ENCODE measurements at places on chromosomes 16 and 17.
A peak's percentile ranks its signal among the peaks of the same experiment; 100 is the strongest.

DNA sequence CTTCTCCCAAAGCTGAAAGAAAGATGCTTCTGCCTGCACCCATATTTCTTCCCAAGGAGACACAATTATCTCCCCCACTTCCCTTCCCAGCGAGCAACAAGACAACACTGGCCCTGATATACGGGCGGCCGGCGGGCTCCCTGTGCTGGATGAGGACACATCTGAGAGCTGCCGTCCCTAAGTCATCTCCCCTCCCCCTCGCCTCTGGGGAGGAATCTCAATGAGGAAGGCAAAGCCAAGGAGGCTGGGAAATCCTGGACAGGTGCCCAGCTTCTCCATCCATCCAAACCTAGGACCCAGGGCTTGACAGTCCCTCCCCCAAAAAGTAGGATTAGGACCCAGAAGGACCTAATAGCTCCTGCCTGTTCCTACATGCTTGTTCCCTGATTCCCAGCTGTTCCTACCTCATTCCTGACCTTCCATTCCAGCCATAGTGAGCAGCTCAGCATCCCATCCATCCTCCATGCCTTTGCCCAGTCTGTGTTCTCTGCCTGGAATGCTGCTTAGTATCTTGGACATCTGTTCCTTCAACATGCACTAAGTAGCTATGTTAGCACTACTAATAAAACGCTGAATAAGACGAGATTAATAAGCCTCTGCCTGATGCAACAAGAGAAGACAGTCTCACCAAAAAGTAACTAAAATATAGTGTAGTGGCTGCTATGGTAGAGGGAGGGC lies 167.9 kb downstream of the CCT6B start:
- peak; percentile 74 for DNase-seq

DNA sequence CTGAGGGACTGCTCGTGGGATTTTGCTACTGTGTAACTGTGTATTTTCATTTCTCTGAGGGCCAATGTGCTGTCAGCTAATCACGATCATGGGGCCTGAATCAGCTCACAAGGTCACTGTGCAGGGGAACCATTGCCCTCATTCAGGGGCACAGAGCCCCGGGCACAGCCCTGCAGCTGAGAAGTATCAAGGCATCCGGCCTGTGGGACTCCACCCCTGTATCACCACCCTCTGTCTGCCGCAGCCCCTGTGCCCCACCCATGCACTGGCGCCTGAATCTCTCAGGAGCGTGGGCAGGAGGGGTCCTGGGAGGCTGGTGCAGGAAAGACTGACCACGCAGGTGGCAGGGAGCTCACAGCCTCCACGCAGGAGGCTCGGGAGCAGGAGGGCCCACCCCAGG lies 43.4 kb upstream of the RASD1 start:
- no peak for DNase-seq

GRCh38 chr17:16929035-16929680 lies 42.8 kb downstream of the TNFRSF13B start:
- no peak for DNase-seq

DNA sequence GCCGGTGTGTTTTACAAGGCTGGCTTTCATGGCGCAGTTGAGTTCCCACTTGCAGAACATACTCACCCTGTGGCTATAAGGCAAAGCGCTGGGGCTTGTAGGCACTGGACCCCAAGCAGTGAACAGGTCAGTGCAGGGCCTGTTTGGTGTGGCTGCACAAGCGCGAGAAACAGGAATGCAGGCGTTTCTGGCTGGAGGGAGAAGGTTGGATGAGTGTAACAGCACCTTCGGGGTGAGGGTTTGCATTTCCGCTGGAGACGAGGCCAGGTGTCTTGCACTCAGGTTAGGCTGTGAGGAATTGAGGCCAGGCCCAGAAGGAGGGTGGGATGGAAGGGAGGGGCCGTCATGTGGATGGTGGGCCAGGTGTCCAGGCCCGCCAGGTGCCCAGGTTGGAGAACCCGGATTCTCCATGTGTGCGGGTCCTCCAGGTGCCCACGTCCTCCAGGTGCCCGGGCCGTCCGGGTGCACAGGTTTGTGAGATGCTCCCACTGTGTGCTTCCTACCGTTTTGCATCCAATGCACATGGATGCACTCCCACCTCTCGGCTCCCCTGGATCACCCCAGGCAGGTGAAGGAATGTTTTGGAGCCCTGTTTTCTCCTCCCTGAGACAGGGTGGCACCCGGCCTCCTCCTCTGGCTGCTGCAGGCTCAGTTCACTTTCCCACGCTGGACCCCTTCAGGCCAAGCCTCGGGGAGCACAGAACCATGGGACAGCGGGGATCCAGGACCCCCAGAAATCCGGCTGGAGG lies 46.0 kb downstream of the SLC7A5 start:
- DNase-seq = no peak

DNA sequence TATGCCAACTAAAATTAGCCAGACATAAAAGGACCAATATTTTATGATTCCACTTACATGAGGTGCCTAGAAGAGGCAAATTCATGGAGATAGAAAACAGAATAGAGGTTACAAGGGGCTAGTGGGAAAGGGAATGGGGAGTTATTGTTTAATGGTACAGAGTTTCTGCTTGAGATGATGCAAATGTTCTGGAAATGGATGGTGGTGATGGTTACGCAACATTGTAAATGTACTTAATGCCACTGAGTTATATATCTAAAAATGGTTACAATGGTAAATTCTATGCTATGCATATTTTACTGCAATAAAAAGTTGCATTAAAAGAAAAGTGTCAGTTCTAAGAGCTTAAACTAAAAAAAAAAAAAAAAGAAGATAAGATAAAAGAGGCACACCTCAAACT lies 17.9 kb downstream of the MT1X start:
- no peak for DNase-seq

GRCh38 chr16:74931445-74931844 lies 53.5 kb downstream of the WDR59 start:
- DNase-seq = no peak

DNA sequence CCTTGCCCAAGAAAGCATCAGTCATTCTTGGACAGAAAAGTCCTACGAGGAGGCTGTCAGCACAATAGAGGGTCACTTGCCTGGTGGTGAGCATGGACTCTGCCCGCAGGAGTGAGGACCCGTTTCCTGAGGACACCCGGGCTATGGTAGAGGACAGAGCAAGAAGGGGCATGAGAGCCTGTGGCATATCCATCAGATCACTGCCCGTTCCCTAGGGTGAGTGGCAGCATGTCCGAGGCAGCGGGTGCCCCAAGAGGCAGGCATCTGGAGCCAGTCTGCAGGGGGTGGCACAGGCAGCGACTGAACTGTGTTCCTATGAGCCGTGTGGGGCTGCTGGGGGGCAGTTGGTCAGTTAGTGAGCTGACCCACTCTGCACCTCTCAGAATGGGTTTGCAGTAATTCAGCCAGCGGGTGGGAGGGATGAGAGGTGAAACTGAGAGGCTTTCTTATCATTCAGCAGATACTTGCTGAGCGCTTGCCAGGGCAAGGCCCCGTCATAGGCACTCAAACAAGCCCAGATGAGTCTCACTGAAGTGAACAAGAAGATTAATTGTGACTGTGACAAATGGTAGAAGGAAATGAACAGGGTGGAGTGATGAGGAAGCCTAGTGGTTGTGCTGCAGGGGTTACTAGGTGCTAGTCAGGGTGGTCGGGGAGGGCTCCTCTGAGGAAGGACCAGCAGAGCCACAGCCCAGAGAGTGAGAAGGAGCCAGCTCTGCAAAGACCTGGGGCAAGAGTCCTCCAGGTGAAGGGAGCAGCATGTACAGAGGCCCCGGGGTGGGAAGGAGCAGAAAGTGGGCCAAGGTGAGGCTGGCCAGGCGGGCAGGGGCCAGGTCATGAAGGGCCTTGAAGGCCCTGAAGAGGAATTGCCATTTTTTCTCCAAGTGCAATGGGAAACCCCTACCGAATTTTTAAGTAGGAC lies 87.9 kb downstream of the CLEC16A start:
- DNase-seq = no peak

GRCh38 chr16:19175492-19176262 lies 7.6 kb downstream of the SYT17 start:
- no peak for DNase-seq
